Right atrium auricular region (tissue), 2 donors: ENCODE measurements at places on chromosomes 5 and 9. TPM values are rescaled to one million over a fixed set of nuclear protein-coding genes. Genes with fewer than 3 reads are reported as not detected.

PPP3R2 gene
- total RNA-seq = not detected

SLC34A3 gene
- total RNA-seq = not detected

ZDHHC11B gene
- total RNA-seq = 7.5 TPM

ADAMTSL1 gene
- total RNA-seq = 3.4 TPM

SMIM27 gene
- 5.7 TPM for total RNA-seq

MLANA gene
- total RNA-seq = not detected

MOB3B gene
- 0.85 TPM for total RNA-seq

PCDHA1 gene
- total RNA-seq = not detected

ANXA1 gene
- 142 TPM for total RNA-seq

TLE1 gene
- 42.8 TPM for total RNA-seq

RGP1 gene
- 25.7 TPM for total RNA-seq

AQP7 gene
- total RNA-seq = 58.4 TPM

TMEM174 gene
- not detected for total RNA-seq

EGFLAM gene
- total RNA-seq = 2.2 TPM

GMCL2 gene
- not detected for total RNA-seq

CDK7 gene
- total RNA-seq = 9.2 TPM

KIF20A gene
- 0.12 TPM for total RNA-seq

PKN3 gene
- total RNA-seq = 8.6 TPM

KIAA0825 gene
- 4.3 TPM for total RNA-seq

KIF4B gene
- not detected for total RNA-seq

ADAMTS16 gene
- total RNA-seq = not detected

PDE6A gene
- total RNA-seq = not detected

SPATA31E1 gene
- not detected for total RNA-seq

XPA gene
- 6.9 TPM for total RNA-seq

FAM240B gene
- not detected for total RNA-seq

PCDHB5 gene
- 4.3 TPM for total RNA-seq

PCDHGB1 gene
- total RNA-seq = 3.3 TPM

RASEF gene
- total RNA-seq = not detected

ZNF658 gene
- 4.3 TPM for total RNA-seq

TMEM161B gene
- 11.7 TPM for total RNA-seq

ADAMTSL2 gene
- 27.7 TPM for total RNA-seq

FAXDC2 gene
- total RNA-seq = 24.6 TPM

ACTL7A gene
- total RNA-seq = not detected

GABRG2 gene
- total RNA-seq = not detected

EDIL3 gene
- total RNA-seq = 10.8 TPM

NIM1K gene
- 0.48 TPM for total RNA-seq
